ENCODE measurements at places on chromosomes 4 and X.

- no peak for DNase-seq
These were observed 65.3 kb downstream of the NEIL3 start for GRCh38 chr4:177374966-177375365.

DNA sequence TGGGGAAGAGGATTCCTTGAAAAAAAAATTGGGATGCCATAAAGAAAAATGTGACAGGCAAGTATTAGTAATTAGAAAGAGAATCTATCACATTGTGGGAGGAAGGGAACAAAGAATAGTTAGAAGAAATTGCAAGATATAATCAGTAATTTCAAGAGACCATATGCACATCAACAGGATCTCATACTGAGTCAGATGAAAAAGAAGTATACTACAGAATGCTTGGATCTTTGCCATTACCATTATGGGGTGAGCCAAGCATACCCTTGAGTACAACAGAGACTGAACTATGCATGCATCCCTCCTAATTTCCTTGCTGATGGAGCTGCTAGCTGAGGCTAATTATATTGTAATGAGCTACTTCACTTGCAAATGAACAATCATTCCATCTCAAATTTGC, 287.6 kb downstream of the PAPSS1 start:
- DNase-seq, result no peak

- no peak for DNase-seq
These were observed 810.3 kb downstream of the IL1RAPL1 start for GRCh38 chrX:29397506-29397905.

DNA sequence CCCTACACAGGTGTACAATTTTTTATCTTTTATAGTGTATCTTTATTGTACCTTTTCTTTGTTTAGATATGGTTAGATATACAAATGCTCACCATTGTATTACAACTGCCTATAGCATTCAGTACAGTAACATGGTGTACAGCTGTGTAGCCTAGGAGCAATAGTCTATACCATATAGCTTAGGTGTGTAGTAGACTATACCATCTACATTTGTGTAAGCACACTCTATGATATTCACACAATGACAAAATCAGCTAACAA, 80.3 kb downstream of the FAM13A start:
- no peak for DNase-seq

DNA sequence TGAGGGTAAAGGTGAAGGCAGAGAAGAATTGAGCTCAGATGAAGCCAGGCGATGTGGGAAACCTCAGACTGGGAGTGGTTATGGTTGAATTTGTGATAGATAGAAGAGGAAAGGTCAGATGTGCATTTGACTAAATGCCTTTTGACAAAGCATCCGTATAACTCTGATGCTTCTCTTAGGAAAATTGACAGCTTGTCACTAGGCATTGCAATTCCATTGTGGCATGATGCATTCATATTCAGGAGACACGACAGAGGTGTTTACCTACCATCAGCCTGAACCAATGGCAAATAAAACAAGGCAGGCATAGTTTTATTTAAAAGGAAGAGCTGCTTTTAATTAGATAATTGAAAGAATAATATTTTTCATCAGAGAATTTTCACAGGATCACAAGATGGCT, 325.1 kb upstream of the IGFBP7 start:
- no peak for DNase-seq

GRCh38 chr4:159206427-159206871, 103.6 kb downstream of the RAPGEF2 start:
- peak; percentile 13 for DNase-seq

- no peak for DNase-seq
These were observed 56.2 kb upstream of the PJA1 start for GRCh38 chrX:69221239-69222102.

- DNase-seq, result no peak
These were observed 87.7 kb downstream of the COL25A1 start for GRCh38 chr4:109214622-109215301.

DNA sequence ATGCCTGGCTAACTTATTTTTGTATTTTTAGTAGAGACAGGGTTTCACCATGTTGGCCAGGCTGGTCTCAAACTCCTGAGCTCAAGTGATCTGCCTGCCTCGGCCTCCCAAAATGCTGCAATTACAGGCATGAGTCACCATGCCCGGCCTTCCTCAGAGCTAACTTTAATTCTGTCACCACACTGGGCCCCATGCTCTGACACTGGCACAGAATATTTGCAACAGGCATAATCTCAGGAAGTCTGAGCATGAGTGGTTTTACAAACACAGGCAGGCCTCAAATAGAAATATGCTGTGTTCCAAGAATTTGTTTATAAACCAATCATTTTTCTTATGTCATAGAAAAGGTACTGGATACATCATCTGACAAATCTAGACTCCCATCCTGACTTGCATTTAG, 32.7 kb upstream of the FAM9C start:
- no peak for DNase-seq

DNA sequence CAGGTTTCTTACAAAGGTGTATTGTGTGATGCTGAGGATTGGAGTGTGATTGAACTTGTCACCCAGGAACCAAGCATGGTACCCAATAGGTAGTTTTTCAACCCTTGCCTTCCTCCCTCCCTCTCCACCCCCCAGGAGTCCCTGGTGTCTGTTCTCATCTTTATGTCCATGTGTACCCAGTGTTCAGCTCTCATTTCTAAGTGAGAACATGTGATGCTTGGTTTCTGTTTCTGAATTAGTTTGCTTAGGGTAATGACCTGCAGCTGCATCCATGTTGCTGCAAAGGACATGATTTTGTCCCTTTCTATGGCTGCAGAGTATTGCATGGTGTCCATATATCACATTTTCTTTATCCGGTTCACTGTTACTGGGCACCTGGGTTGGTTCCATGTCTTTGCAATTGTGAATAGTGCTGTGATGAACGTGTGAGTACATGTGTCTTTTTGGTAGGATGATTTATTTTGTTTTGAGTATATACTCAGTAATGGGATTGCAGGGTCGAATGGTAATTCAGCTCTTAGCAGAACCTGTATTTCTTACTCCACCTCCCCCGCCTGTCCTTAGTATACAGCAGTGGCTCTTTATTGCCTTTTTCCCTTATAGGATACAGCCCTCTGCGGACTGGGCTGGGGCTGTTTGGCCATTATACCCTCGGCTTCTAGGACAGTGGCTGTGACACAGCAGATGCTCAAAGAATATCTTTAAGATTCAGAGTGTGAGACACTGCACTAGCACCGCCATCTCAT, 145.4 kb downstream of the PTTG2 start:
- DNase-seq, result no peak

GRCh38 chrX:129629837-129630236, 24.9 kb downstream of the APLN start:
- DNase-seq, result no peak

DNA sequence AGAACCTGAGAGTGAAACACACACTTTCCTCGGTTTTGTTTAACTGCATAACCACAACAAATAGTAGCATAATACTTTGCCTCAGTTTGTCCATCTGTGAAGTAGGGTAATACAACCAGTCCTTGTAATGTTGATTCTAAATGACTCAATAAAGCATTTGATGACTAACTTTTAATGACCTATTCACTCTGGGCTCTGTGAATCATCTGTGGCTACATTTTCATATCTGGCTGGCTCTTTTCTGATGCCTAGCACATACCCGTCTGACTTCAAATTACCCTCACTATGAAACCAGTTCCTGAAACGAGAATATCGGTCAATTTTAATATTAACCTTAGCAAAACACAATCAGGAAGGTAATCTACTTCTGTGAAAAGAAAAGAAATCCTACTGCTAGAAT, 151.0 kb downstream of the SH2D1A start:
- no peak for DNase-seq

- DNase-seq, result no peak
These were observed 50.6 kb downstream of the PPARGC1A start for GRCh38 chr4:23839279-23839678.

DNA sequence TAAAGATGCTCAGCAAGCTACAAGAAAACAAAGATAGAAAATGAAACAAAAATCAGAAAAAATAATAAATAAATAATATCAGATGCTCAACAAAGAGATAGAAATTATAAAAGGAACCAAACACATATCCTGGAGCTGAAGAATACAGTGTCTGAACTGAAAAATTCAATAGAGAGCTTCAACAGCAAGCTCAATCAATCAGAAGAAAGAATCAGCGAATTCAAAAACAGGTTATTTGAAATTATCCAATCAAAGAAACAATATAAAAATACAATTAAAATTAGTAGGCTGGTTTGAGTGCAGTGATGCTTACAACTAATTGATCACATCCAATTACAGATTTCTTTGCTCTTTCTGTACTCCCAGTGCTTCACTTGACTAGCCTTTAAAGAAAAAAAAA, 40.8 kb upstream of the FOXR2 start:
- no peak for DNase-seq

DNA sequence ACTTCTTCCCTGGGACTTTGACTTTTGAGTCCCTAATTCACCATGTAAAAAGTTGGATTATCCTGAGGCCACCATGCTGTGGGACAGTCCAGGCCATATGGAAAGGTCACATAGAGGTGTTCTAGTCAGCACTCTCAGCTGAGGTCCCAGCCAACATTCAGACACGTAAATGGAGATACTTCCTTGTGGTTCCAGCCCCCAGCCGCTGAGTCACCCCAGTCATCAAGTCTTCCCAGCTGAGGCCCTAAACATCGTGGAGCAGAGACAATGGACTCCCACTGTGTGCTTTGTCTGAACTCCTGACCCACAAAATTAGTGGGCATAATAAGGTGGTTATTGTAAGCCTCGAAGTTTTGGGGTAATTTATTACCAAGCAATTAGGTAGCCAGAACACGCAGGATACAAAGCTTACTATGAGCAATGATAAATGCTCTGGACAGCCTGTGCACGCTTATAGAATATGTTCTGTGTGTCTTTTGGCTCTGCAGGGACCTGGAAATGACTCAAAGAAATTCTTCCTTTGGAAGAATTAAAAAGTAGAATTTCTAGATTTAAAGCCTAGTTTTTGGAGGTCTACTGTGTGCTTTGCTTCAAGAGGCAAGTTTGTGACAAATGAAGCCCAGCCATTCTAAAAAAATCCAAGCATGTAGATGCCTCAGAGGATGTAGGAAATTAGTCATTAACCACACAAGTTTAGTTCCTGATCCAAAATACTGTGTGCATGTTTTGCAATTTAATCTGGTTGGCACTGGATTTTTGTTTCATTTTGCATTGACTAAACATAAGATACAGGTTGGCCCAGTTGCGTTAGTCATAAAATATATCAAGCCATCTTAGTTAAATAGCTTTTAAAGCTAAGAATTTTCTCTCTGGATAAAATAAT, 33.2 kb upstream of the SLC9A7 start:
- DNase-seq, result no peak

- no peak for DNase-seq
These were observed 47.8 kb upstream of the CLNK start for GRCh38 chr4:10732235-10732913.

DNA sequence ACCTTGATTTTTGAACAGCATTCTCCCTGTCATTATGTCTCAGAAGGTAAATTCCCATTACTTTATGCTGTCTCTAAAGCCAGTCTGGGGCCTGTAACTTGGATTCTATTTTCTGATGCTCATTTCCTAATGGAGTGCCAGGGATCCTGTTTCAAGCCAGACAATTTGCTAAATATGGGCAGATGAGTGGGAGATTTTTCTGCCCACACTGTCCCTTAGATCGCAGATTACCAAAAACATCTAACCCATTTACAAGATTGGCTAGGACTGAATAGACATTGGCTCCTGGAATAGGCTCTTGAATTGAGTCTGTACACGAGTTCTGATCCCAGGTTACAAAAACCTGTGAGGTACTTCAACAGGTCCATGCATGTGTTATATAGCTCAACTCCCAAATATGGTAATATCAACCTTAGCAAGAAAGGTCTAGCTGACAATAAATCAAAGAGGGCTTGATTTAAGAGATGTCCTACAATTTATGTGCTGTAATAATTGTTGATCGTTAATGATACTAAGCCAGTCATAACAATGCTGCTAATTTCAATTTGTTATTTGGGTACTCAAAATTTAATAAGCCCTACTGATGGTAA, 5.7 kb downstream of the GPC3 start:
- no peak for DNase-seq

- no peak for DNase-seq
These were observed 34.4 kb upstream of the C4orf50 start for GRCh38 chr4:6052679-6053078.

DNA sequence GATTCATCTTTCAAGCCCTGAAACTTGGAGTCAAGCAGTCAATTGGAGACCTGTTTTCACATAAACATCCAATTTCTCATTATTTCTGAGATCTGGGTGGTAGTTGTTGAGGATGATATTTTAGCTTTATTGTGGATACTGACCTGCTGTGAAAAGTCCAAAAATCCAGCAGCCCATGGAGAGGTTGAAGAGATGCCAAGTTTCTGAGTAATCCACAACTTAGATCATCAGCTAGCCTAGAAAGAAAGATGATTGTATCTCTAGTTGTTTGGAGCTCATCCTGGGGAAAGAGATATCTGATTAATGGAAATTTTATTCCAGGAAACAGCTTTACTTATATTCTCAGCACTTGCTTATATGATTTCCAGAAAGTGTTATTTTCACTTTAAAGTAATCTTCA, 48.6 kb upstream of the DCX start:
- no peak for DNase-seq

- no peak for DNase-seq
These were observed 3.9 kb upstream of the ODAM start for GRCh38 chr4:70191647-70192046.

GRCh38 chrX:39309018-39309635, 507.9 kb downstream of the MID1IP1 start:
- no peak for DNase-seq

DNA sequence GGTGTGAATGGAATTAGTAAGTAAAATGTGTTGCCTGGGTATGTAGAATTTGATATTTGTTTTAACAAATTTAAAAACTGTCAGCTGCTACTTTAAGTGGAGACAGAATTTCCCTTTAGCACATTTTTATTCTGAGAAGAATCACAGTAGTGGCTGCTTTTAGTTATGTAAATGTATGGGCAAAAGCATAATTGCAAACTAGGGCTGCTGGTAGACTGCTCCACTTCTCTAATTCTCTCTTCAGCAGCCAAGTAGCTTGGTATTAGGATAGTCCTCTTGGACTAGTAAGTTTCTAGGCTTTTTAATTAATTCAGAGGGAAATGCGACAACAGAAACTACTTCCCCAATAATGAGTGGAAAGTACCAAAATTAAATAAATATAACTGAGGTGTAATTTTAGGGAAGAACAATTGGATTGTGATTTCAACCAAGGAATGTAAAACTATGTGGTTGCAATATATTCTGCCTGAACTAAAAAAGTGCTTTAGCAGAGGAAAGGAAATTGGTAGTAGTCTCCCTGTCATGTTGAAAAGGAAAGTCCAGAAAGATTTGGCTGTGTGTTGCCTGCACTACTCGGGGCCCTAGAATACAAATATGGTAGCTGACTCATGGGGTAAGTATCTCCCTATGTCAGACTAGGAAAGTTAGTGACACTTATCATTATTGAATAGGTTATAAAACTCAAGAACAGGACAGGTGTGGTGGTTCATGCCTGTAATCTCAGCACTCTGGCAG, 9.2 kb upstream of the EIF4E start:
- no peak for DNase-seq

DNA sequence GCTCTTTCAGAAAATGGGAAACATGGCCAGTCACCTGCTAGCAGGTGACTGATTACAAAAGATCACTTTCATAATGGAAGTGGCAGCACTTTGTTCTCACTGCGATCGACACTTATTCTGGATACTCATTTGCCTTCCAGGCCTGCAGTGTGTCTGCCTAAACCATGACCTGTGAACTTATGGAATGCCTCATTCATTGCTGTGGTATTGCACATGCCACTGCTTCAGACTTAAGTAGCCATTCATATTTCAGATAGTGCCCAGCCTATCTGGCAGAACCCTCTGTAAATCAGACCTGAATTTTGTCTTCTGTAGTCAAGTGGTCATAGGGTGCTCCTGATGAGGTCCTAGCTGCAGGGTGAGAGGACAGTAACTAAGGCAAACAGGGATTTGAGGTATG, 23.3 kb upstream of the MGST2 start:
- DNase-seq, result no peak

GRCh38 chr4:177596035-177596434, 153.8 kb upstream of the AGA start:
- DNase-seq, result no peak

Measured in stimulated activated CD4-positive, alpha-beta T cell treated with anti-CD3 and anti-CD28 coated beads, Interleukin-1b, Interleukin-23, amount 100 ng/mL, for 1 hour (primary cell).